ENCODE measurements at places on chromosomes 7 and 10.

GRCh38 chr7:41328131-41328530, 374.8 kb downstream of the INHBA start:
- DNase-seq: no peak

- DNase-seq: no peak
Measured at GRCh38 chr7:74329225-74329624, 40.0 kb downstream of the CLIP2 start.

DNA sequence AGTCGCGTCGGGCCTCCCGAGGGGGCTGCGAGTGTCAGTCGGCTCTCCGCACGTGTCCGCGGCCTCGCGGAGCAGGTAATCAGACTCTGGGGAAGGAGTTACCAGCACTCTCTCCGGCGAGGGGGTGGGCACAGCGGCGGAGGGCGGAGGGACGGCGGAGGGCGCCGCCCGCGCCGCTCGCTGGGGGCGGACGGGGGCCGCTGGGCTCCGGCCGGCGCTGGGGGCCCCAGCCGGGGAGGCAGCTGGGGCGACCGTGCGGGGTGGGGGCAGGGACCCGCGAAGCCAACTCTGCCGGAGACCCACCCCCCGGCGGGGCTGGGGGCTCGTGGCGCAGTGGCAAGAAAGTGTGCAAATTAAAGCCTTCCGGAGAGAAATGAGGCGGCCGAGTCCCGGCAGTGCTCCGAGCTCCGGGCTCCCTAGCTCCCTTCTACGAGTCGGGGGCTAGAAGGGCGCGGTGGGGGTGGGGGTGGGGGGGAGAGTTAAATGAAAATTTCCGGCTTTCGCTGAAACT, at the start of gene CDK6:
Gene CDK6 (minus strand): TSS at position 85 of the 511 bp plus-strand sequence. CDS start 3,250 bp downstream, outside the sequence.
- peak; percentile 79 for DNase-seq

GRCh38 chr10:43041422-43042342, 35.2 kb upstream of the RET start:
- DNase-seq: no peak

DNA sequence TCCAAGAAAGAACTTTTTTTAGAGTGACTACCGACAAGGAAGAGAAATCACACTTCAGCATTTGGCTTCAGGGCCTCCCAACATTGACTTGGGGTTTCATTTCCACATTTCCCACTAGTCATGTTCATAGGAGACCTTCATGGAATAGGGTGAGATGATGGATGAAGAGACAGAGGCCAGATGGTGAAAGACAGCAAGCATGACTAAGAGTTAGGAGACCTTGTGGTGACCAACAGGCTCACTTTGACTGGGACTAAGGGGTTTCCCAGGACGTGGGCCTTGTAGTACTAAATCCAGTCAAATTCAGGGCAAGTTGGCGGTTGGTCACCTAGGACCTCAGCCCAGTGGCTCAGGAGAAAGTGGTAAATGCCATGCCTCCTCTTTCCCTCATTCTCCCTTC, 3.0 kb upstream of the GIMAP5 start:
- no peak for DNase-seq

- peak; percentile 62 for DNase-seq
Measured at GRCh38 chr10:74373059-74373458, 222.0 kb downstream of the ADK start.

GRCh38 chr10:116538456-116538855, 7.3 kb upstream of the PNLIP start:
- DNase-seq: peak; percentile 14

- DNase-seq: peak; percentile 93
Measured at GRCh38 chr7:44748045-44748947, at the start of gene ZMIZ2. ZMIZ2 (plus strand) TSS chr7:44748847; CDS start chr7:44756250, 7,403 bp downstream.

- DNase-seq: no peak
Measured at GRCh38 chr10:56583316-56583715, 222.3 kb upstream of the ZWINT start.

DNA sequence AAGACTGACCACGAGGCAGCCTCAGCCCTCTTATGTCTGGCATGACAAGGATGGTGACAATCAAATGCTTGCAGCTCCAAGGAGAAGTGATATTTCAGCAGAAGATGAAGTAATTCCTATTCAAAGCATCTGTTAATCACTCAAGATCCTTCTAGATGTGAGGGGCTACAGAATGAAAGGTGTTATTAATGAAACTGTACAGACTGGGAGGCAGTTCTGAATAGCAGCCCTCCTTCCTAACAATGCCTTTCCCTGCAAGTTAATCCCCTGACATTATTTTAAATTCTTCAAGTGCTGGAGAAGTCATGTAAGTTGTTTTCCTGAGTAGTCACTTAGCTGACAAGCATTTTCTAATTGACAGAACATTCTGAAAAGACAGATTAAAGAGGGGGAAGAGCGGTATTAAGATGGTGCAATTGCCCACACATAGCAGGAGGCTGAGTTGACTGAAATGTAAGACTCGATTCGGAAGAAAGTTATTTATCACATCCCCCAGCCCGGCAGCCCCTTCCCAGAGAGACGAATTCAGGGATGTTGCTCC, 300.8 kb downstream of the GRID1 start:
- DNase-seq: no peak

GRCh38 chr10:7908541-7909210, 90.4 kb downstream of the TAF3 start:
- no peak for DNase-seq

GRCh38 chr10:66353422-66353821, 572.4 kb upstream of the LRRTM3 start:
- no peak for DNase-seq

GRCh38 chr10:46309511-46310142, 22.8 kb downstream of the ANTXRL start:
- no peak for DNase-seq

DNA sequence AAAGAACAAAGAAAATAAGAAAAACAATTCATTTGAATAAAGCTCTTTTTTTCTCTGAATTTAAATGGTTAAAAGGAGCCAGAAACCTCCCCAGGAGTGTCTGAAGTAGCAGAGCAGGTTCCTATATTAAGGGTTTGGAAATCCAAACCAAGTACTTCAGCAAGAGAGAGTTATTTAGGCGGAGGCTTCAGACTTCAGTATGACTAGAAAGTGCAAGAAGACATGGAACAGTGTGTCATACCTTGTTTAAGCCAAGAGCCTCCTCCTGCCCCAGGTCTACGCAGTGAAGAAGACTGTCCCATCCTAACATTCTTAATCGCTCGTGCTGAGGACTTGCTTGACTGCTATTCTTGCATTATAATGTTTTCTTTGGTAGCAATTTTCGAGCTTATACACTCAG, 51.3 kb downstream of the ODAD2 start:
- DNase-seq: no peak

GRCh38 chr10:86300931-86301830, 65.4 kb downstream of the GRID1 start:
- no peak for DNase-seq

DNA sequence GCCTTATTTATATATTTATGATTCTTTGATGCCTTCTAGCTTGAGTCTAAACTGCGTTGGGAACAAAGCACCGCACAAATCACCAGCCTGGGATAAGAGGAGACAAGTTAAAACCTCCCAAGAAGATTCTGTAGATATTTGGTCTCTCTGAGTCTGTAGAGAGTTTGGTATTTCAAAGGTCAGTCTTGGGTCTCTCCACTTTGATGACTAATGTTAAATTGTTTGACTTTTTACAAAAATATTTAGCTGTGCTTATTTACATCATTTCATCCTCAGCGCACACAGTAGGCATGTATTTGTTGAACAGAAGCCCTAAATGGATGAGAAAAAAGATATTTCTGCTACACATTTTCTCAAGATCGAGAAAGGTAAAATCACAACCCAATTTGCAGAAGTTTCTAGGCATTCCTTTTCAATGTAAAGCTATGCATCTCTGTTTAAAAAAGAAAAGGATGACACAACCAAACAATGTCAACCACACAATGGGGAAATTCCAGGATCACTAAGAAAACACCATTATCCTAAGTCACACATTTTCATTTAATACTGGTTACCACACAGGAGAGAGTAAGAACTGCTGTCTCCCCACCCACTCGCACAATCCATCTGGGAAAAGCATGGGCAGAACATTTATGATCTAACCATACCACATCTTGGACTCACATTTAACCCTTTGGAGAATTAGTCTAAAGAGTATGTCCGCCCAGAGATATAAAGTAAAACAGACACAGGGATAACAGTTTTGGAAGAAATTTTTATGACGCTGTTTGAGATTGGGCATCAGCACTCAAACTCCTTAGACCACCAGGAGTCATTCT, 4.4 kb downstream of the CDK6 start:
- peak; percentile 93 for DNase-seq

DNA sequence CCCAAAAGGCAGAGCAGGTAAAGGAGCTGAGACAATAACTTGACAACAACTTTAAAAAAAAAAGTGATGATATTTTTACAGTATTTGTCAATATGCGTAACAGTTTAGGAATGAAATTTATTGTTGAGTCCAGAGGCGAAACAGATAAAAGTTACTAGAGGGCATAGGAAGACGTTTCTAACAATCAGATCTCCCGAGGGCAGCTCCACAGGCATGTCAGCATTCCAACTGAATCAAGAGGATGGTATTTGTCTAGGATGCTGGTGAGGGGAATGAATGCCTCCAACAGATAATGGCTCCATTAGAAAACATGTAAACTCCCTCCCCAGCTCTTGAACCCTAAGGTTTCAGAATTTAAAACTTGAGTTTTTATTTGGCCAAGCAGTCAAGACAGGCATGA, 733.9 kb upstream of the SORCS1 start:
- peak; percentile 38 for DNase-seq

GRCh38 chr7:15674586-15674985, 11.9 kb downstream of the MEOX2 start:
- no peak for DNase-seq

DNA sequence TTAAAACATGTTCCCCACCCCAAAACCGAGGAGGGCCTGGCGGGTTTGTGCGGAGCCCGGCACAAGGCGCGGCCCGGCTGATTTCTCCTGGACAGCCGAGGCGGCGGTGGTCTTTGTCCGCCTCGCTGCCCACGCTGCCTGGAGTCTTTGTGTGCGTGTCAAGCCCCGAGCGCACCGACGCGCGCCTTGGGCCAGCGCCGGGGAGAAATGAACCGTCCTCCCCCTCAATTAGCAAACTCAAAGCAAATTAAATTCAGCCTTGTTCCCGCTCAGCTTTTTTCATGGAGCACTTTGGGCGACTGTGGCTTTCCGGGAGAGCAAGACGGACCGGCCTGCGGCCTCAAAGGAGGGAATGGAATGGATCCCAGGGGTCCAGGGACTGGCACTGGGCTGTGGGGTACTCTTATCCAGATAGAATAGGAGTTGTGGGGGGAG, 4.1 kb downstream of the EMX2 start:
- no peak for DNase-seq
